ENCODE measurements at places on chromosomes 7 and 10. TPM values are rescaled to one million over a fixed set of nuclear protein-coding genes. Genes with fewer than 3 reads are reported as not detected.

The EXOC4 gene
- 66.1 TPM for polyA plus RNA-seq

The A1CF gene
- 8.9 TPM for polyA plus RNA-seq

The ABCC2 gene
- polyA plus RNA-seq, result 11.8 TPM

The ACSM6 gene
- 0.10 TPM for polyA plus RNA-seq

The SPDYE5 gene
- polyA plus RNA-seq, result 8.4 TPM

The CASD1 gene
- 42.2 TPM for polyA plus RNA-seq

The CALHM1 gene
- polyA plus RNA-seq, result 0.06 TPM

The HTR7 gene
- polyA plus RNA-seq, result 1.1 TPM

The CTAGE8 gene
- polyA plus RNA-seq, result 4.8 TPM

The STEAP4 gene
- polyA plus RNA-seq, result 0.13 TPM

The GPER1 gene
- polyA plus RNA-seq, result 6.7 TPM

The TDRD1 gene
- polyA plus RNA-seq, result 0.05 TPM

The POM121L12 gene
- polyA plus RNA-seq, result not detected

The TFEC gene
- 23.1 TPM for polyA plus RNA-seq

The OGDHL gene
- 47.6 TPM for polyA plus RNA-seq

The PNLIPRP1 gene
- polyA plus RNA-seq, result not detected

The IKZF5 gene
- polyA plus RNA-seq, result 18.2 TPM

The CYP2C19 gene
- polyA plus RNA-seq, result not detected

The IFIT1B gene
- not detected for polyA plus RNA-seq

The UCN3 gene
- 1.1 TPM for polyA plus RNA-seq

The NUDT5 gene
- 81.0 TPM for polyA plus RNA-seq

The PNLIP gene
- polyA plus RNA-seq, result not detected

The SVOPL gene
- 3.9 TPM for polyA plus RNA-seq

The HYAL4 gene
- polyA plus RNA-seq, result 0.07 TPM

The AASS gene
- 41.9 TPM for polyA plus RNA-seq

The CELF2 gene
- polyA plus RNA-seq, result 10.9 TPM

The FKBP6 gene
- 0.90 TPM for polyA plus RNA-seq

The PAPOLB gene
- 0.10 TPM for polyA plus RNA-seq

The PPP1R9A gene
- 32.8 TPM for polyA plus RNA-seq

The RTKN2 gene
- polyA plus RNA-seq, result 13.1 TPM

The DNAJB9 gene
- polyA plus RNA-seq, result 45.0 TPM

The ASB10 gene
- 0.12 TPM for polyA plus RNA-seq

The CRPPA gene
- polyA plus RNA-seq, result 4.8 TPM

The XRCC2 gene
- 5.5 TPM for polyA plus RNA-seq

The ZNF316 gene
- 35.6 TPM for polyA plus RNA-seq

The LRRC4 gene
- 7.0 TPM for polyA plus RNA-seq

The FXYD4 gene
- polyA plus RNA-seq, result 0.41 TPM

The KIN gene
- polyA plus RNA-seq, result 21.8 TPM

The RAMP3 gene
- 10.0 TPM for polyA plus RNA-seq

The NODAL gene
- polyA plus RNA-seq, result 0.51 TPM

The GIMAP1 gene
- 3.0 TPM for polyA plus RNA-seq

The TMEM26 gene
- 5.9 TPM for polyA plus RNA-seq

The HOXA4 gene
- polyA plus RNA-seq, result 18.9 TPM

The PPP2R2D gene
- polyA plus RNA-seq, result 38.8 TPM

The CPXM2 gene
- 4.6 TPM for polyA plus RNA-seq

The GOLGA7B gene
- polyA plus RNA-seq, result 0.51 TPM

The SPDYE1 gene
- polyA plus RNA-seq, result 0.48 TPM

The FAM221A gene
- polyA plus RNA-seq, result 12.2 TPM

The OLAH gene
- 1.0 TPM for polyA plus RNA-seq

The CDC14C gene
- polyA plus RNA-seq, result not detected

The CPA4 gene
- polyA plus RNA-seq, result 0.57 TPM

All from left renal cortex interstitium (tissue), 4 donors.